ENCODE measurements at places on chromosomes 16 and 17.

- peak; percentile 96 for DNase-seq
Measured at GRCh38 chr16:57479976-57480753, 6.1 kb downstream of the DOK4 start.

DNA sequence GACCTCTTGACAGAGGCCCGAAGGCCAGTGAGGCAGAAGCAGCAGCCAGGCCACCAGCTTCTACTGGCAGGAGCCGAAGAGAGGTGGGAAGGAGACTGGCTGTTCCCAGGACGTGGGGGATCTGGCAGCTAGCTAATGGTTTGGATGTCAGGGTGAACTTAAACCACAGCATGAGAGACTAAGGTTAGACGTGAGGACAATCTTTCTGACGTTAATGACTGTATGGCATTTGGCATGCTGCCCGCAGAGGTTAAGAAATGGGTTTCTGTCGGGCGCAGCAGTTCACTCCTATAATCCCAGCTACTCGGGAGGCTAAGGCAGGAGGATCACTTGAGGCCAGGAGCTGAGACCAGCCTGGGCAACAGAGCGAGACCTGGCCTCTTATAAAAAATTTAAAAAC is 6.3 kb upstream of the KRT13 start:
- no peak for DNase-seq

GRCh38 chr16:75287708-75288107 is 36.3 kb upstream of the BCAR1 start:
- DNase-seq = no peak

DNA sequence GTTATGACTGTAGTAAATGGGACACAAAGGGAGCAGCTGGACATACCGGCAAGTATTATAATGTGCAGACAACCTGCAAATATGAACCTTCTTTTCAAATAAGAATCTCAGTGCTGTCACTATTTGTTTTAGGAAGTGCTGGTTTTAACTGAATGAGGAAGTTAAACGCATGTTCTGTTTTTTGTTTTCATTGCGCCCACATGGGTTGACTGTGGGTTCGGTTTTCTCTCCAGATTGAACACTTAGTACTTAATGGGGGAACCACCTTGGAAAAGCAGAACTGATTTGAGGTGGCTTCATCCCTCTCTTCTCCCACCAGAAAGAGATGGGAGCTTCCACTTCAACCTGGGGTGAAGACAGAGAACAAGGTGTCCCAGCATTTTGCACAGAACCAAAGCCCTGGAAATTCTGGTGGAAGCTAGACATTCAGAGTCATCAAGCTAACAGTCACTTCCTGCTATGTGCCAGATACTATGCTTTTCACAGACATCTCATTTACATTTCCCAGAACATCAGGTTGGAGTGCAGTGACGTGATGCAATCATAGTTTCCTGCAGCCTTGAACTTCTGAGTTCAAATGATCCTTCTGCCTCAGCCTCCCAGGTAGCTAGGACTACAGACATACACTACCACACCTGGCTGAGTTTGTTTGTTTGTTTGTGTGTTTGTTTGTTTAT is 149.8 kb downstream of the CDH13 start:
- no peak for DNase-seq

- no peak for DNase-seq
Measured at GRCh38 chr16:64370112-64370511, 751.8 kb downstream of the CDH11 start.

- no peak for DNase-seq
Measured at GRCh38 chr16:23668225-23668624, 10.5 kb upstream of the PLK1 start.

GRCh38 chr16:56848955-56849689 is 15.9 kb upstream of the SLC12A3 start:
- no peak for DNase-seq

- DNase-seq = peak; percentile 27
Measured at GRCh38 chr17:63571632-63572310, 21.5 kb downstream of the DCAF7 start.

DNA sequence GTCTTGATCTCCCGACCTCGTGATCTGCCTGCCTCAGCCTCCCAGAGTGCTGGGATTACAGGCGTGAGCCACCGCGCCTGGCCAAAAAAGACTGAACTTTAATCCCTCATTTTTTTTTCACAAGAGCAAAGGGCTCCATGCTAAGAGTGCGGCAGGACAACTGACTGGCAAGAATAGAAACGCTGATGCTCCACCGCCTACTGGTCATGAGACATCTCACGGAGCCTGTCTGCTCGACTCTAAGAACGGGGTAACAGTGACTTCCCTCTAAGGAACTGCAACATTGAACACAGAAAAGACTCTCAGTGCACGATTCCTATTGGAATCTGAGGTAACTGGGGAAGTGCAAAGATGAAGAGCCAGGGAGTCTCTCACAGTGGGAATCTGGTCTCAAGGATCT is 23.9 kb downstream of the HIGD1B start:
- DNase-seq = no peak

- no peak for DNase-seq
Measured at GRCh38 chr16:83171396-83171795, 544.6 kb downstream of the CDH13 start.

- peak; percentile 9 for DNase-seq
Measured at GRCh38 chr16:74034862-74035261, 261.8 kb upstream of the PSMD7 start.

DNA sequence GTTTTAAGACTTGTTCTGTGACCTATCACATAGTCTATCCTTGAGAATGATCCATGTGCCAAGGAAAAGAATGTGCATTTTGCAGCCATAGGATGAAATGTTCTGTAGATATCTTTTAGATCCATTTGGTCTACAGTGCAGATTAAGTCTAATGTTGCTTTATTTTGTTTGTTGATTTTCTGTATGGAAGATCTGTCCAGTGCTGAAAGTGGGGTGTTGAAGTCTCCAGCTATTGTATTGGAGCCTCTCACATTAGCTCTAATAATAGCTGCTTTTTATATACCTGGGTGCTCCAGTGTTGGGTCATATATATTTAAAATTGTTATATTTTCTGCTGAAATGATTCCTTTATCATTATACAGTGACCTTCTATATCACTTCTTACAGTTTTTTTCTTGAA is 155.6 kb upstream of the MON1B start:
- DNase-seq = no peak

DNA sequence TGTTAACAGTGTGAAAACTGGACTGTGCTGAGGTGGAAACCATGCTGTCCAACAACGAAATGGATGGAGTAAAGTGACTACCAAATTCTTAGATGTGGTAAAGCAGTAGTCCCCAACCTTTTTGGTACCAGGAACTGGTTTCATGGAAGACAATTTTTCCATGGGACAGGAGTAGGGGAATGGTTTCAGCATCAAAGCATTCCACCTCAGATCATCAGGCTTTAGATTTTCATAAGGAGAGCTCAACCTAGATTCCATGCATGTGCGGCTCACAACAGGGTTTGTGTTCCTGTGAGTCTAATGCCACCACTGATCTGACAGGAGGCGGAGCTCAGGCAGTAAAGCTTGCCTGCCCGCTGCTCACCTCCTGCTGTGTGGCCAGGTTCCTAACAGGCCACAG is 11.5 kb downstream of the SLX4 start:
- no peak for DNase-seq

DNA sequence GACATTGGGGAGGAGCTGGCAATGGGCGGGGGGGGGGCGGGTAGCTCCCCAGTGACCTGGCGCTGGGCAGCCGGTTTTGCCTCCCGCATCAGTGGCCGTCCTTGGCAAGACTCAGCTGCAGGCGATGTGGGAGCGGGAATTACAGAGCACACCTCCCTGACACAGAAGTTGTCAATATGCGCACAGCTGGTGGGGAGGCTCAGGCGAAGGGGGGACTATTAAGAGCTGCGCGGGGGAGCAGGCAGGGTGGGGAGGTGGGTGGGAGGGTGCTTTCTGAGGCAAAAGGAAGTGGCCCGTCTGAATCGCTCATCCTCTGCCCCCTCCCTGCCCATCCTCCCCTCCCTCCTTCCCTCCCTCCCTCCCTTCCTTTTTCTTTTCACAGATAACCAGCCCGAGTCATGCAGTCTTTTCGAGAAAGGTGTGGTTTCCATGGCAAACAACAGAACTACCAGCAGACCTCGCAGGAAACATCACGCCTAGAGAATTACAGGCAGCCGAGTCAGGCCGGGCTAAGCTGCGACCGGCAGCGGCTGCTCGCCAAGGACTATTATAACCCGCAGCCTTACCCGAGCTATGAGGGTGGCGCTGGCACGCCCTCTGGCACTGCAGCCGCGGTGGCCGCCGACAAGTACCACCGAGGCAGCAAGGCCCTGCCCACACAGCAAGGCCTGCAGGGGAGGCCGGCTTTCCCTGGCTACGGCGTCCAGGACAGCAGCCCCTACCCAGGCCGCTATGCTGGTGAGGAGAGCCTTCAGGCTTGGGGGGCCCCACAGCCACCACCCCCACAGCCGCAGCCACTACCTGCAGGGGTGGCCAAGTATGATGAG is 44.0 kb downstream of the SREBF1 start:
- DNase-seq = peak; percentile 66

GRCh38 chr17:80396157-80397033 is 18.6 kb upstream of the ENDOV start:
- DNase-seq = no peak

DNA sequence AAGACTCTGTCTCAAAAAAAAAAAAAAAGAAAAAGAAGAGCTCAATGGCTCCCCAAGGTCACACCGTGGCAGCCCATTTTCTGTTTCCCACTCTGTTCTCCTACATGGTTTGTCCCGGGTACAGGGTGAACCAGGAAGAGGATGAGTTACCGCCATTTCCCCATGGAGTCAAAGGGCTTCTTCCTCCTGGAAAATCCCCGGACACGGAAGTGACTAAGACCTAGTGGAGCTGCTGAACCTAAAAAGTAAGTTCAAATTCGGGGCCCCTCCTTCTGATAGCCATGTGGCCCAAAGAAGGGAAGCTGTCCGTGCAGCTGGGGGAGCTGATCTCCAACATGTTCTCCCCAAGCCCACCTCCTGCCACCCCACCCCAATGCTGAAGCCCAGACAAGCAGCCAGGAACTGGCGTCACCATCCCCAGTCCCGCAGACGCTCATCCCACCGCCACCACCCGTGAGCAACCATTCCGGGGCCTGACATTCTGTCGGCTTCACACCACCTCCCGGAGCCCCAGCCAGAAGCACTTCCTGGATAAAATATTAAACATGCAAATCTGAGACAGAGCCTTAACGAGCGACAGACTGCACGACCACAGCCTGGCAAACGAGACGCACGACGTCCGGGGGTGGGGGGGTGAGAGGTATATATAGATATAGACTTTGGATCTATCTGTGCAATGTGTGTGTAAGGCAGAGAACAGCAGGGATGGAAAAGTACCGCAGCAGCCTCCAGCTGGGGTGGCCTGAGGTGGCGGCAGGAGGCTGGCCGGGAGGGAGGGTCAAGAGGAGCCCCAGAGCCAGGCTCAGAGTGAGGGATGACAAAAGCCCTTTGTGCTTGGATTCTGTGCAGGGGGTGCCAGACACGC is 17.6 kb downstream of the EPOP start:
- no peak for DNase-seq

DNA sequence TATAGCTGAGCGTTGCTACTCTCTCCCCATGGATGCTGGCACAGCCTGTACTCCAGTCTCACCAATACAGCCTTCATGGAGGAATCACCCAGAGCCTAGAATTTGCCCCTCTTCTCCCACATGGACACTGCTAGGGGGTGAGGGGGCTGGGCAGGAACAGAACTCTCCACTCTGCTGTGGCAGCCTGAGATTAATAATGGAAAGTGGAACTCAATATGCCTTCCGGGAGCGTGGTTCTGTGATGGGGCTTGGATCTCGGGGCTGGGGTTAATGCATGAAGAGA is 1.2 kb downstream of the SLC9A5 start:
- no peak for DNase-seq

DNA sequence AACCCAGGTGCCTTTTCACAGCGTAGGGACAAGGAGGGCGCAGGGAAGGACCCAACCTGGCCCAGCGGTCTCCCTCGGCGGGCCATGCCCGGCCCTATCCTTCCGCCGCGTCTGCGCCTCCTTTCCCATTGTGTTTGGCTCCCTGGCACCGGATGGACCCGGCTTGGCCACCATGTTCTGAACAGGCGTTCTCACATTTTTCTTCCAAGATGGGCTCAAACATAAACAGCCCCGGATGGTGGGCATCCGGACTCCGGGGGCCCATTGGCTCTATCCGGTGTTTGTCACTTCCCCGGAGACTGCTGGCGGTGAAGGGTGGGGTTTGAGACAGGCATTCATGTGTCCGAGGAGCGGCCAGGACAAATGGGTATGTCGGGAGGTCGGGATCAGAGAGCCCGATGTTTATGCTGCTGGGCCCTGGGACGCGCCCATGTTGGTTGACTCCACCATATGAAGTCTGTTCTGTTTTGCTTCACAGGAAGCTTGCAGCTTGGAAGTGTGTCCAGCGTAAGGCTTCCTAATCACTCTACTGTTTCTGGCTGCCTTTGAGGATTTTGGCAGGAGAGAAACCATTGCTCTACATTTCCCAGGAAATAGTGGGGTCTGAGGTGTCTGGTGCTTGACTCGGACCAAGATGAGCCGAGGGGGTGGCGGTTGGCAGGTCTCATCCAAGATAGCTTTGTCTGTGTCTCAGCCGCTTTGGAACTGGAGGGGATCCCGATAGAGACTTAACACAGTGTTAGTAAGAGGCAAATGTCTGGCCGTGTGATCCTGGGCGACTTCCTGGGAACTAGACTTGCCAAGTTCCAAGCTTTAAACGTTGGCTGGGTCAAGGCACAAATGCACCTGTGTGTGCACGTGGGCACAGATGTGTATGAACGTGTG is 188.3 kb downstream of the IRF8 start:
- no peak for DNase-seq

DNA sequence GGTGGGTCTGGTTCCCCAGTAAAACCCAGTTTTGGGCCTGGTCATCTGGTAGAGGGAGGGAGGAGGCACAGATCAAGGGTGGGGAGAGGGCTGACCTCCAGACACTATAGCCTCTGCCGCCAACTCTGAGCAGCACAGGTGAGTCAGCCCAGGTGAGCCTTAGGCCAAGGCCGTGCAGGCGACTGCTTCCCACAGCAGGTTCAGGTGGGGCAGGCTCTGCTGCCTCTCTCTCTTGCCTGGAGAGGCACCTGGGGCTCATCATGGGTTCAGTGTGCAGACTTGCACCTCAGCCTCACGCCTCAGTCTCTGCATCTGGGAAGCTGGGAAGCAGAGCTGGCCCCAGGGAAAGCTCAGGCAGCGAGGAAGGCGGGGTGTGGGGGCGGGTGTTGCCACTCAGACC is 37.8 kb upstream of the IL34 start:
- DNase-seq = no peak

GRCh38 chr17:67525239-67526135 is 148.4 kb downstream of the PITPNC1 start:
- DNase-seq = no peak

DNA sequence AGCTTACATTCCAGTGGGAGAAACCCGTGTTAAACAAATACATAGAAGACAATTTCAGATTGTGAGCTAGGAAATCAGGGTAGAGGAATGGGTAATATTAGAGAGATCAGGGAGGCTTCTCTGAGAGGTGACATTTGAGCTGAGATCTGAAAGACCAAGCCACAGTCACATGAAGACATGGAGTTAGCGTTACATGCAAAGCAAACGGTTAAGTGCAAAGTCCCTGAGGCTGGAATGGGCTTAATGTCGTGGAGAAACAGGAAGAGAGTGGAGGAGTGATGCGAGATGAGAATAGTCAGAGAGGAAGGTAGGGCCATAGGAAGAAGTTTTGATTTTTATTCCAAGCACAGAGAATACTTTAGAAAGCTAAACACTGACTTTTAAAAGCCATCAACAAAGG is 246.1 kb downstream of the IRX3 start:
- no peak for DNase-seq

GRCh38 chr17:41717408-41718286 is 5.5 kb downstream of the GAST start:
- DNase-seq = no peak

- no peak for DNase-seq
Measured at GRCh38 chr16:28167730-28168129, 44.0 kb downstream of the XPO6 start.

Data from hepatic stellate cell (primary cell).